ENCODE measurements at places on chromosomes 7 and 10.

DNA sequence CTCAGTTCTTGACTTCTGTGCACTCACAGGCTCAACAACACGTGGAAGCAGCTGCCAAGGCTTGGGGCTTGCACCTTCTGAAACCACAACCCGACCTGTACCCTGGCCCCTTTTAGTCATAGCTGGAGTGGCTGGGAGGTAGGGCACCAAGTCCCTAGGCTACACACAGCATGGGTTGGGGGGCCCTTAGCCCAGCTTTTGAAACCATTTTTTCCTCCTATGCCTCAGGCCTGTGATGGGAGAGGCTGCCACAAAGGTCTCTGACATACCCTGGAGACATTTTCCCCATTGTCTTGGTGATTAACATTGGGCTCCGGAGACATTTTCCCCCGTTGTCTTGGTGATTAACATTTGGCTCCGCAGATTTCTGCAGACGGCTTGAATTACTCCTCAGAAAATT lies 38.6 kb downstream of the RALA start:
- no peak for DNase-seq

GRCh38 chr7:42392826-42393225 lies 155.8 kb upstream of the GLI3 start:
- DNase-seq = no peak

GRCh38 chr7:157903710-157904109 lies 566.9 kb downstream of the DNAJB6 start:
- DNase-seq = no peak

DNA sequence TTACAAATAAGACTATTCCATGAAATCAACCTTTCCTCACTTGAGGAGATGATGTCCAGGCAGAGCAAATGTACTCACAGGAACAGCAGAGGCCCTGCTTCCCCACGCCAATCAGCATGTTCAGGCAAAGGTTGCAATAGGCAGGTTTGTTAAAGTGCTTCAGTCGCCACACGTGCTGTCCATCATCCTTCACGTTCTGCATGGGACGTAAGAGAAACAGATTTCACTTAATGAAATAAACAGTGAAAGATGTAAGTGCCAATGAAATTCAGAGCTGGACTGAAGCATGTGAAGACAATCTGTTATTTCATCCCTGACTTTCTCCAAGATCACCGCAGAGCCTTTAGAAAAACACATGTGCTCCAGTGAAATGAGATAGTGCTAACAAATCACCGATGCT lies 217.4 kb downstream of the DGKB start:
- no peak for DNase-seq

- no peak for DNase-seq
Observed at GRCh38 chr10:133087679-133088178, at the start of gene ADGRA1. Gene ADGRA1, plus strand, starts transcription at chr10:133087924. Its CDS starts 986 bp downstream, at chr10:133088910.

GRCh38 chr10:132496360-132497062 lies 41.1 kb upstream of the INPP5A start:
- no peak for DNase-seq

DNA sequence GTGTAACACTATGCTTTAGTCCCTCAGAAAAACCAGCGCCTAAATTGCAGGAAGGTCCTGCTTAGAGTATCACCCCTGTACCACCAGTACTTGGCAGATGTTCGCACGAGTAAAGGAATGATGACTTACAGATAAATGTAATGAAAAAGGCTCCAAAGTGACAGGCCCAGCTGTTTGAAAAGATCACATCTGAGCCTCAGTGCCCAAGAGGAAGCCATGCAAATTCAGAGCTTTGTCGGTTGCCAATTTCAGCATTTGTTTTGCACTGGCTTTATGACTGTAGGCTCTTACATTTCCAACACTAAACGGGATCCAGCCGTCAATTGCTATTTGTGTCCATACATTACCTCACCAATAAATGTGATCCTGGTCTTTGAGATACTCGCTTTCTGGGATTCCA lies 60.6 kb upstream of the GAD2 start:
- DNase-seq = no peak

DNA sequence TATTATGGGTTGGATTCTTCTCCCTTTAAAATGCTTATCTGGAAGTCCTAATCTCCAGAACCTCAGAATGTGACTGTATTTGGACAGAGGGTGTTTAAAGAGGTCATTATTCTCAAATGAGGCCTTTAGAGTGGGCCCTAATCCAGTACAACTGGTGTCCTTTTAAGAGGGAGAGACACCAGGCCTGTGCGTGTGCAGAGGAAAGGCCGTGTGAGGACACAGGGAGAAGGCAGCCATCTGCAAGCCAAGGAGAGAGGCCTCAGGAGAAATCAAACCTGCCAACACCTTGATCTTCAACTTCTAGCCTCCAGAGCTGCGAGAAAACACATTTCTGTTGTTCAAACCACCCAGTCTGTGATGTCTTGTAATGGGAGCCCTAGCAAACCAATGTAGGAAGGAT lies 235.4 kb upstream of the MYO3A start:
- DNase-seq = no peak

- DNase-seq = no peak
Observed at GRCh38 chr7:37149051-37149772, 299.5 kb downstream of the ELMO1 start.

GRCh38 chr7:134452419-134452838 lies 6.5 kb downstream of the AKR1B1 start:
- no peak for DNase-seq

DNA sequence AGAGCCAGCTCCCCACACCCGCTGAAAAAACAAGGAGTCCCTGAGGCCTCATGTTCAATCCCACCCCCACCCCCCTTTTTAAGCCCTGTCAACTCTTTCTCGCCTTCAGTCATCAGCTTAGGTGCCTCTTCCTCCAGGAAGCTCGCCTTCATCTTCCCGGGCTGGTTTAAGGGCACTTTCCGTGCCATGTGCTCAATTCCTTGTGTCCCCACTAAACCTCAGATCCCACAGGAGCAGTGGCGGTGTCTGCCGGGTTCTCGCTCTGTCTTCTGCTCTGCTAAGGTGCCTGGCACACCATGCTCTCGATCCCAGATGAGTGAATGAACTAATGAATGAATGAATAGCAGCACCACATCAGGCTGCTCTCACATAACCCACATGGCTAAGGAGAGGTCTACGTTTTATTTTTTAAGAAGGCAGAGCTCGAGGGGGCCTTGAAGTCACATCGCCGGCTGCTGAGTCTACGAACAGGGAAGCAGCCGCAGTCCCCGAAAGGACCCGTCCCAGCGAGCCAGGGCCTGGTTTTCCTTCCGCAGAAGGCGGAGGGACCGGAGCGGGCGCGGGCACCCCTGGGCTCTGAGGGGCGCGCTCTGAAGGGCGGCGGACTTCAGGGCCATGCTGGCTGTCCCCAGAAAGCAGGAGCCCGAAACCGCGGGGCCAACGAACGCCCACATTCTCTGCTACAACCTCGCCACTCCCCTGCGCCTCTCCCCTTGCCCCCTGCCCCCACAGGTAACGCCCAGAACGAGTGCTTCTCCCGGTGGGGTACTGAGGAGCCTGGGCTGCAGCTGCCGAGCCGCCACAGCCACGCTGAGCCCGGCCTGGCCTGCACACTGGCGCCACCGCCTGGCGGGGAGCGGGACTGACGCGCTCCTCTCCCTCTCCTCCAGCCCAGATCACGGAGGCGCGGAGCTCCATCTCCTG lies 73.4 kb upstream of the KCNMA1 start:
- no peak for DNase-seq

GRCh38 chr7:90777041-90777440 lies 180.9 kb downstream of the CDK14 start:
- DNase-seq = no peak

DNA sequence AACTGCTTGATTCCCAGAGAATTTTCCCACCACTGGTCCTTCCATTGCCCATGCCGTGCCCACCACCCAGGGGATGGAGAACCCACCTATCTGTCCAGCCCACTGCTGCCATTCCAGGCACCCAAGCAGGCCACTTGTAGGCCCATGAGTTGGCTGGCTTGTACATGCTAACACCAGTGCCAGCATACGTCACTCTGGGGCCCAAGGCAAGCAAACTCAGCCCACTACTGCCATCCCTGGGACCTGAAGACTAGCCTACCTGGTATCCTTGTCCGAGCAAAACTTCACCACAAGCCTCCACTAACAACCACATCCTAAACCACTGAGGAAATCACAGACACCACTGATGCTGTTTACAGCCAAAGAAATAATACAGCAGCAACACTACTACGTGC lies 44.7 kb upstream of the CDK6 start:
- DNase-seq = no peak

Measured in cortex of kidney (tissue), 1 donor.